ENCODE measurements at places on chromosomes 1 and 21.

DNA sequence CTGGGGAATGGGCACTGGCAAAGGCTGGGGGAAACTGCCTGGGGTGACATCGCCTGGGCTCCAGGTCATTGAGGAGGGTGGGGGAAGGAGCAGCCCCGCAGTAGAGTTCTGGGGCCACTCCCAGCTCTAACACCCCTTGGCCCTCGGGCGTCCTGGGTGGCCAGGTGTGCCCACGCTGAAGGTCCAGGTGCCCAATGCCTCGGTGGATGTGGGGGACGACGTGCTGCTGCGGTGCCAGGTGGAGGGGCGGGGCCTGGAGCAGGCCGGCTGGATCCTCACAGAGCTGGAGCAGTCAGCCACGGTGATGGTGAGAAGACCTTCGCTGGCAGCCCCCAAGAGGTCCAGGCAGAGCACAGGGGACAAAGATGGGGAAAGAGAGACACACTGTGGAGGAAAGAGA is 7.7 kb downstream of the NTRK1 start:
- ATAC-seq, result no peak

DNA sequence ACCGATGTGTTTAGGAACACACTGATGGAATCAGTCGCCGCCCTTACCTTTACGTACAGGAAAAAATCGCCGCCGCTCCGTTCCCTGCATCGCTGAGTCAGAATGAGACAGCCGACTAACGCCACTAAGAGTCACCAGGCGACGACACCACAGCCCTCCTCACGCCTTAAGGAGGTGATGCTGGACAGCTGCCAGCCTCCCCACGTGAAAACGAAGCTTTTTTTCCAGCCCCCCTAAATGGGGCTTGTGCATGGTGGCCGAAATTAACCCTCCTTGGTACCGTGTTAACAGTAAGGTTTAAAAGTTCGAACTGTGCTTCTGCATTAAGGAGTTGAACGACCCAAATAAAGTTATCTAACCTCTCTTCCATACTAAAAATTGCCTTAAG is 511 bp downstream of the DNTTIP2 start:
- ATAC-seq, result peak; percentile 52

GRCh38 chr1:208203127-208203847 is 40.9 kb downstream of the PLXNA2 start:
- no peak for ATAC-seq

DNA sequence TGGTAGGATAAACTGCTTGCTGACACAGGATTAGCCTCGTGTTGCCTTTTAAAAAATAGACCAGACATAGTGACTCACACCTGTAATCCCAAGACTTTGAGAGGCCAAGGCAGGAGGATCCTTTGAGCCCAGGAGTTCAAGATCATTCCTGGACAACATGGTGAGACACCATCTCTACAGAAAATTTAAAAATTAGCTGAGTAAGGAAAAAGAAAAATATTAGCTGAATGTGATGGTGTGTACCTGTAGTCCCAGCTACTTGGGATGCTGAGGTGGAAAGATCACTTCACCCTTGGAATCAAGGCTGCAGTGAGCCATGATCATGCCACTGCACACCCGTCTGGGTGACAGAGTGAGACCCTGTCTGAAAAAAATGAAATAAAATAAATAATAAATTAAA is 82.0 kb downstream of the ETS2 start:
- no peak for ATAC-seq
